Caudate nucleus (tissue), 63 donors: ENCODE measurements at places on chromosomes 2 and 18.

GRCh38 chr2:224444021-224444420, 42.1 kb upstream of the FAM124B start:
- no peak for DNase-seq

GRCh38 chr18:77110400-77110799, 22.2 kb downstream of the MBP start:
- no peak for DNase-seq

DNA sequence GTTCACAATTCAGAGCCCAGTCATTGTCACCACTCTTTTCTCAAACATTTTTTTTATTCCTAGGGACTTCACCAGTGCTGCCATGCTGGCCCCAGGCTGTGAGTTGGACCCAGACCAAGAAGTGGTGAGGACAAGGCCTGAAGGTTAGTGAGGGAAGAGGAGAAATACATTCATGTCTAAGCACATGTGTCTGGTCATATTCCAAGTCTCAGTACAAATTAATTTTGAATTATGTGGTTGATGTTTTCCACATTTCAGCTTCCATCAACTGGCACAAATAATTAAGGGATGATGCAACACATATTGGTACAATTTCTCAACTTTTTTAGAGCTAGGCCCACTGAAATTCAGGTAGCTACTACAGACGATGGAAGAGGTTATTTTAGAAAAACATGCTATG, 106.6 kb upstream of the UPP2 start:
- no peak for DNase-seq

DNA sequence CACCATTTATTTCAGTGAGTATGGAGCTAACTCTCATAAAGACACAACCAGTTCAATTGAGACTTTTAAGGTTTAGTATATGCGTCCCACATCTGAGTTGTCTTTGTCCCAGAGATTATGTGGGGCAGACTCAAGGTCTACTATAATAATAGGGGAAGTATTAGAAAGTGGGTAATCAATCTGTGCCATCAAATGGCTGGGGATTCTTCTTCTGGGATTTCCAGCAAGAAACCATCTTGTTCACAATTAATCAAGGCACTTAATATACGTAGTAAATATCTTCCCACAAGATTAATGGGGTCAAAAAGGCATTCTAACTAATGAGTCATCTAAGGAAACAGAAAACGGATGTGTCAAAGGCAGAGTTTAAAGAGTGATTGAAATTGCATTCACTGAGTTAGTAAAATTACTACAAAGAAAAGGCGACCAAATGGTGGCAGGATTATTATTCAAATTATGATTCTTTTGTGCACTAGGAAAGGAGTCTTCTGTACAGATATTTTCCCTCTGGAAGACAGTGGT, 179.8 kb upstream of the REG3G start:
- no peak for DNase-seq

DNA sequence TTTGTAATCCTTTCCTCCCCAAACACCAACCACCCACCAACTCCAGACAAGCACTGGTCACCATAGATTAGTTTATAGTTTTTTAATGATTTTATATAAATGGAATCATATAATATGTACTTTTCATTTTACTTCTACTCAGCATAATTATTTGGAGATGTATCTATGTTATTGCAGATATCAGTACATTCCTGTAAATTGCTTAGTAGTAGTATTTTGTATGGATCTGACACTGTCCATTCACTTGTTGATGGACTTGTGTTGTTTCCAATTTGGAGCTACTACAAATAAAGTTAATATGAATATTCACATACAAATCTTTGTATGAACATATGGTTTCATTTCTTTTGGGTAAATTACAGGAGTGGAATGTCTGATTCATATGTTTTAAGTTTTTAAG, 31.0 kb downstream of the ZC3H15 start:
- no peak for DNase-seq

DNA sequence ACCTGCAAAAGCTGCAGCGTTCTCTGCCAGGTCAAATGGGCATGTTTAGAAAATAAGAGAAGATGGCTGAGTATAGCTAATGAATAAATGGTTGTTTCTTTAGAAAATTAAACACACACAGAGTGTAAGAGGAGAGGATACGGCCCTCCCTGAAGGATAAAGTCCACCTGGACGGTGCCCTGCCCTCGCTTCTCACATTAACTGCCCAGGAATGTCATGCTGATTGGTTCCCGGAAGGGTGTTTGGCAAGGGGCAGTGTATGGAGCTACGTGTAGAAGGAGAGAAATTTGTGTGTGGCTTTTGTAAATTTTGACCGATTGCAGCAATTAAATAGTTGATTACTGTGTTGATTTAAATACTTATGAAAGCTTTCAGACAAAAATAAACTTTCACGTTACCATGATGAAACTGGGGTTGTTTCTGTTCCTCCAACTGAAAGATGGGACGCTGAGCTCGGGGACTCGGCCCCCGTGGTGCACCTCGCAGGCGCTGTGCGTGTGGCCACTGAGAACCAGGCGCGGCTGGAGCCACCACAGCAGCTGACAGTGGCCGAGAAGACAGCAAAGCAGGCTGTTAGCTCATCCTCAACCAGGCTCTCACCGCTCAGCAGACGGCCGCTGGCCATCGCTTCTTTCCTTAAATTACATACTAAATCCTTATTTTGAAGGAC, 22.7 kb downstream of the MPPE1 start:
- no peak for DNase-seq

DNA sequence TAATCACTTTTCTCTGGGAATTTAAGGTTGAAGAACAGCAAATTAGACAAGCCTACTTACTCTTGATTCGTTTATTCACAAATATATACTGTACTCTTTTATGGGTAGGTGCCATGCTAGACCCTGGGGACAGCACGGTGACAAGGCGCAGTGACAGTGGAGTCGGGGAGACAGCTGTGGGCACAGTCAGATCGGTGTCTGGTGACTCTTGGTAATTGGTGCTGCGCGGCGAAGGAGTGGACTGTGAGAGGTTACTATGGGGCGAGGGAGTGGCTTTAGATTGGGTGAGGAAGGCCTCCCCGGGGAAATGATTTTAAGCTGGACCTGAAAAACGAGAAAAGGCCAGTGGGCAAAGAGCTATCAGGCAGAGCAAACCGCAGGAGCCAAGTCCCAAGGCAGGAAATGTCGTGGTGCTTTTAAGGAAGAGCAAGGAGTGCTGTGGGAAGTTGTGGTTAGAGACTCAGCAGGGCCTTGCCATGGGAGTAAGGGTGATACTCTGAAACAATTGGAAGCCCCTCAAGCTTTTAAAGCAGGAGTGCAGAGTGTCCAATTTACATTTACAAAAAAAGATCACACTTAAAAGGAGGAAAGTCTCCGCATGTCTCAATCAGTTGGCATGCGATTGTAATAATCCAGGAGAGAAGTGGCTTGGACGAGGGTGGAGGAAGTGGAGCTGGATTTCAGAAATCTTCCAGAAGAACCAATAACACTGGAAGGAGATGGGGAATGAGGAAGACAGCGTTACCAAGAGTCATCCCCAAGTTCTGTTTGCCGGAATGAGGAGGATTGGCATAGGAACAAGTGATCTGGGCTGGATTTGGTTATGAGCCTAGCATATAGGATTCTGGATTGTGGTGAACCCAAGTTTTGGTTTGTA, 36.1 kb upstream of the TXNDC2 start:
- no peak for DNase-seq

DNA sequence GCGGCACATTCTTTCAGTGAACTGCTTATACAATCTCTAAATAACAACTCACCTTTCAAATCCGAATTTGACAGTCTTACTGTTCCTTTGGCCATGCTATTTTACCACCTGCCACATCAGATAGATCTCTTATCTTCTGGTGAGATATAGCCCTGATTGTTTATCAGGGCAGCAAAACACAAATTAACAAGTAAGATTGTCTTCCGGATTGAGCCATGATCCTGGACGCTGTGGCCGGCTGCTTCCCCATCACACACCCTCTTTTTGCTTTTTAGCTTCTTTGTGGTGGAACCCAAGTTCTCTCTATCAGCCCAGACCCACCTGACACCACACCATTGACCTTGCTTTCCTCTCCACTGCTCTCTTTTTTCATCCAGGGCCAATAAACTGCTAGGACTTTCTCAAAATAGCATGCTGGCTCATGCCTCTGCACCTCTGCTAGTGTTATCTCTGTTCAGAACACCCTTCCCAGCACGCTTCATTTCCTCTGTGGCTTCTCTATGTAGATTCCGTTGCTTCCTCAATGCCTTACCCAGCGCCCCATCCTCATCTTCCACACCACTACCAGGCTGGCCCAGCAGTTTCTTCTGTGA, 111.8 kb upstream of the CNTNAP5 start:
- no peak for DNase-seq

DNA sequence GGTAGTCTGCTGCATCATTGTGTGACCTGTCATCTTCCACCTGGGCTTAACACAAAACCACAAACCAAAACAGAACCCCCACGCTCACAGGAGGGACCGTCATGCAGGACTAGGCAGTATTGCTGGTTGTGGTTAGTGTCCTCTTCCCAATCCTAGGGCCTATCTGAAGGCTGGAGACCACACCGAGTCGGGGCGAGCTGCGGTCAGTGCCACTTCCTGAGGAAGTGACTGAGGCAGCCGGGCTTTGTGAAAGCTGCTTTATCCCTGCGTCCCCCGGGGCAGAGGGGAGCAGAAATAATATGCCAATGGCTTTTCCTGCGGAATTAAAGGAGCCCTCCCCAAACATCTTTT, 22.9 kb downstream of the ZNF532 start:
- peak; percentile 22 for DNase-seq

- no peak for DNase-seq
Measured at GRCh38 chr2:134718817-134719814, at the start of gene TMEM163. TSS of gene TMEM163 (minus strand) at chr2:134719000.

GRCh38 chr2:212536817-212537725, 1.5 kb downstream of the ERBB4 start:
- DNase-seq, result no peak

DNA sequence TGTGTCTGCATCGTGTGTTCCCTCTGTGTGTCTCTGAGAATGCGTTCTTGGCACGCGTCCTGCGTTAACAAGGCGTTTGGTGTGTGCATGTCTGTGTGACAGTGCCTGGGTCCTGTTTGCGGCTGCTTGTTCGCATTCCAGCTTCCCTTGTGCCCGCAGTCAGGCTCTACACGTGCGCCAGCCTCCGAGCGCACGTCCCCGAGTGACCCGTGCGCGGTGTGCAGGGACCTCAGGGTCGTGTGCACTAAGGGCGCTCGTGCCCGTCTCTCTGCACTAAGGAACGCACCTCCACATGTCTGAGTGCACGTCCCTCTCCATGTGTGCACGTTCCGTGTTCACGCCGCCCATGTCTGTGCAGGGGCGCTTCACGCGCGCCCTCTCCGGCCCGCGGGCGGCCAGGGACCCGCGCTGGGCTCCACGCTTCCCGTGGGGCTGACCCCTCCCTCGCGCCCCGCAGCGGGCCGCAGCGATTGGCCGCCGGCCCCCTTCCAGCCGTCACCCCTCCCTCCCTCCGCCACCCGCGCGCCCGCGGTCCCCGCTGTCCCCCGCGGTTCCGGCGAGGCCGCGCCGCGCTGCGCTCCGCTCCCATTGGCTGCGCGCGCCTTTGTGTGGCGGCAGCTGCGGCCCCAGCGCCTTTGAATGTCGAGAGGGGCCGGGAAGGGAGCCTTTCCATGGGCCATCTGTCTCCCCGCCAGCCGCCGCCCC, 229.4 kb downstream of the HAUS1 start:
- no peak for DNase-seq

- no peak for DNase-seq
Measured at GRCh38 chr2:64204703-64205102, 60.5 kb upstream of the PELI1 start.

- no peak for DNase-seq
Measured at GRCh38 chr18:77127769-77128671, 4.6 kb downstream of the MBP start.

DNA sequence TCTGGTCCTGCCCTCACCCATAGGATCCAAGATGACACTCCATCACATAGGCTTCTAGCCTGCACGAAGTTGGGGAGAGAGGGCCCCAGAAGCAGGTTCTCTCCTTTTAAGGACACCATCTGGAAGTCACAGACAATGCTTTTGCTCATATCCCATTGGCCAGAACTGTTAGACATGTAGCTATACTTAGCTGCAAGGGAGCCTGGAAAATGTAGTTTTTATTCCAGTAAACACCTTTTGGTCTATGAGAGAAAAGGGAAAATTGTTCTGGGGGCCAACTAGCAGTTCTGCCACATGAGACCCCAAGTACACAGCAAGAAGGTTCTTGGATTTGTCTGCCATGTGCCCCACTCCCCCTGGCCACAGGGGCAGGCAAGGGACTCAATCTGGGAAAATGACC, 206.1 kb downstream of the ZFP36L2 start:
- DNase-seq, result no peak
